Stimulated activated naive B cell treated with anti-CD40 and anti-IgM and Interleukin-4, amounts not matched to agents 10 μg/mL and 1 μg/mL and 100 μg/mL, for 72 hours (primary cell): ENCODE measurements at places on chromosomes 5 and 9.

GRCh38 chr9:89711866-89712265, 107.1 kb downstream of the GADD45G start:
- DNase-seq, result no peak

GRCh38 chr5:139658928-139659667, 10.9 kb downstream of the CXXC5 start:
- no peak for DNase-seq

DNA sequence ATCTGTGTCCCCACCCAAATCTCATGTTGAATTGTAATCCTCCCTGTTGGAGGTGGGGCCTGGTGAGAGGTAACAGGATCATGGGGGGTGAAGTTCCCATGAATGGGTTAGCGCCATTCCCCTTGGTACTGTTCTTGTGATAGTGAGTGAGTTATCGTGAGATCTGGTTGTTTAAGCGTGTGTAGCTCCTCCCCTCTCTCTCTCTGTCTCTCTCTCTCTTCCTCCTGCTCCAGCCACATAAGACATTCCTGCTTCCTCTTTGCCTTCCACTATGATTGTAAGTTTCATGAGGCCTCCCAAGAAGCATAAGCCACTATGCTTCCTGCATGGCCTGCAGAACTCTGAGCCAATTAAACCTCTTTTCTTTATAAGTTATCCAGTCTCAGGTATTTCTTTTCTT, 28.8 kb downstream of the C5orf15 start:
- DNase-seq, result no peak

GRCh38 chr5:44807269-44807668, 1.5 kb upstream of the MRPS30 start:
- no peak for DNase-seq

- no peak for DNase-seq
These were observed 482.4 kb upstream of the SGCD start for GRCh38 chr5:155844542-155844941.

DNA sequence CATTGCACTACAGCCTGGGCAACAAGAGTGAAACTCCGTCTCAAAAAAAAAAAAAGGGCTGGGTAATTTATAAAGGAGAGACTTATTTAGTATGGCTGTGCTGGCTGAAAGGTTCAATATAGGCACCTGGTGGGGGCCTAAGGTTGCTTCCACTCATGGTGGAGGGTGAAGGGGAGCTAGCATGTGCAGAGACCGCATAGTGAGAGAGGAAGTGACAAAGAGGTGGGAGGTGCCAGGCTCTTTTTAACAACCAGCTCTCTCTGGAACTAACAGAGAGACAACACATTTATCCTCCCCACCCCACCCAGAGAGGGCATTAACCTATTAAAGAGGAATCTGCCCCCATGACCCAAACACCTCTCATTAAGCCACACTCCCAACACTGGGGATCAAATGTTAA, 28.9 kb upstream of the SERINC5 start:
- no peak for DNase-seq

GRCh38 chr5:108148715-108149139, 233.2 kb downstream of the FBXL17 start:
- DNase-seq, result no peak
